ENCODE measurements at places on chromosomes 7 and 10.

DNA sequence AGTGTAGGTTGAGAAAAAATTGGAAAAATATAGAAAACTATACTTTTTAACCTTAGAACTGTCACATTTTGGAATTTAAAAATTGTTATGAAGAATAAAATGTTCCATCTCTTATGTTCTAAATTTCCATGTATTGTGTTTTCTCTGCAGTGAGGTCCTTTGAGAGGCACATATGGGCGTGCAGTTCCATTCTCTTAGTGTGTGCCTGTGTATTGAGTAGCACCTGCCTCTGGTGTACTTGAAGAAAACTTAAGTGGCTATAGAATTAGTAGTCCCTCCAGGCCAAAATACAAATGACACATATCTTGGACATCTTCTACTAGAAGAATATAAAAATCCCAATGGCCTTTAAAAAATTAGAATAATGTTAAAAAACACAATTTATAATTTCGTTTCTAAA is 149.2 kb downstream of the BICC1 start:
- no peak for DNase-seq

- no peak for DNase-seq
Measured at GRCh38 chr10:118835682-118836326, 81.0 kb upstream of the CACUL1 start.

- DNase-seq = no peak
Measured at GRCh38 chr10:106436123-106436715, 728.3 kb downstream of the SORCS1 start.

GRCh38 chr7:137664846-137665245 is 181.9 kb downstream of the DGKI start:
- no peak for DNase-seq

DNA sequence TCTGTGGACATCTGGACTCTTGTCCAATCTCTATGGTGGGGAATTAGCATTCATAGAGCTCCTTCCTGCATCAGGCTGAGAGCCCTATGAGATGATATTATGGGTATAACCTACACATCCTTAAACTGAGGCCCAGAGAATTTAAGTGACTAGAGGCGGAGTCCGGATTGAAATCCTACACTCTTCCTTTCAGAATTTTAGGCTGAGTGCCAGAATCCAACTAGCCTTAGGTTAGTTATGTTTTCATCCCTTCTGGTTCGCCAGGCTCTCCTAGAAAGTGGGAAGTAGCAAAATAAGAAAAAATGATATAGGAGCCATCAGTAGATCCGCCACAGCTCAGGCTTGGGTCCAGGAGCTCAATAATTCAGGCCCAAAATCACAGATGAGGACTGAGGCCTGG is 212.5 kb downstream of the GLI3 start:
- DNase-seq = no peak

GRCh38 chr10:68032113-68032512 is 43.0 kb downstream of the HERC4 start:
- DNase-seq = no peak

DNA sequence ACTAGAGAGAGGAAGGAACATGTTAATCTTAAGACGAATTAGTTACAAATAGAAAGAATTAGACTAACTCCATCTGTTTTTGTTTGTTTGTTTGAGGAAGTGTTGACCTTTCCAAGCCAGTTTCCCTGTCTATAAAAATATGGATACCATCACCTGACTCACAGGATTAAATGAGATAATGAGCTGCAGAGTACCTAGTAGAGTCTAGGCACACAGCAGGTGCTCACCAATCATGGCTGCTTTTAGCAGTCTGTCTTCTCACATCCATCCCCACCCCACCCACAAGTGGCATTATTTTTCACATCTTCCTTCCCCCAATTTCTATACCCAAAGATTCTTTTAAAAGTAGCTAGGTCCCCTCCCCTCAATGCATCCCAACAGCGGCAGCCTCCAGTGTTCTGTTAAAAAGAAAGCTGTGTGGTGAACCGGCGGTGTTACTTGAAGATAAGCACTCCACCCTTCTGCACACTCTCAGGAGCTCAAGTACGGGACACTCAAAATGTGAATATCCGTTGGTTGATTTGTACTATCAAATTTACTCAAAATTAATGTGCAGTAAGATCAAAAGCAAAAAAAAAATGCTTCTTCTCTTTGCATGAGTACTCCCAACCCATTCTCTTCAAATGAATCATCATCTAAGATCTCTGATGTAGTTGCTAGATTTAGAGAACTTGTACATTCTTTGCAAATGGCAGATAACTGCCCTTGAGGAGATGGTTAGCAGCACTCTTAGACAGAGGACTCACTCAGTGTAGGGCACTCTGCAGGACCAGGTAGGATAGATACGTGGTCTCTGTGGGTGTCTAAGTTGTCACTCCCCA is 145.4 kb upstream of the ASAH2 start:
- no peak for DNase-seq

- no peak for DNase-seq
Measured at GRCh38 chr7:54722026-54722425, 37.0 kb downstream of the SEC61G start.

- no peak for DNase-seq
Measured at GRCh38 chr7:7654964-7655715, 14.6 kb downstream of the UMAD1 start.

DNA sequence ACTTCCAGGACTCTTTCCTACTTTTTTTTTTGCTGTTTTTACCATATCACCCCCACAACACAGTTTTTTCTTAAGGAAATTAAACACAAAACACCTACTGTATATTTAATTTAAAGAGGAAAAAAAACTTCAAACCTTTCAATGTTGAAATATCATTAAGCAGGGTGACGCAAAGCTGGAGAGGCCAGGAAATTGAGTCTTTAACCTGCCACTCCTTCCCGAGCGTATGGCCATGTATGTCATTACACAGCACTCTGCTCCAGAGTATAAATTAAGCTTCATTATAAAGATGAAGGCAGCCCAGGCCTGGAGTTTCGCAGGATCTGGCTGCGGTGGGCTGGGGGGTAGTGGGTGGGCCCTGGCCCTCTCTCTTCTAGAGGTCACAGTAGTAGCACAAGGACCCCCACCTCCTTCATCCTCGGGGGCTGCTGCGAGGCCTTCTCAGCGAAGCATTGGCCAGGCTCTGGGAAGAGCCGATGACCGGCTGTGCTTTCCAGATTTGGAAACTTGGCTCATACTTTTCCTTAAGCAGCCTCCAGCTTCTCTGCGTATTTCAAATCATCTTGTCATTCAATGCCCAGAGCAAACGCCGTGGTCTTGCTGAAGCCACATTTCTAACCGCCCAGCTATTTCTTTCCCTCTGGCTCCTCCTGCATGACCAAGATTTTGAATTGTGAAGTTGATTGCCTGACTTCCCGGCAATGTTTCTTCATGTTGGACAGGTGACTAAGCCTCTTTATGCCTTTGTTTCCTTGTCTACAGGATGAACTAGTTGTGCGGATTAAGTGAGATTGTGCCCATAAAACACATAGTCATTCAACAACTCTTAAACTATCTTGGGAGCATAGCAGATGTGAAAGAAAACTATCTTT is 765.1 kb downstream of the SUGCT start:
- DNase-seq = no peak

GRCh38 chr7:103857435-103857834 is 132.0 kb downstream of the RELN start:
- no peak for DNase-seq

GRCh38 chr7:39510864-39511354 is 55.3 kb upstream of the YAE1 start:
- no peak for DNase-seq

DNA sequence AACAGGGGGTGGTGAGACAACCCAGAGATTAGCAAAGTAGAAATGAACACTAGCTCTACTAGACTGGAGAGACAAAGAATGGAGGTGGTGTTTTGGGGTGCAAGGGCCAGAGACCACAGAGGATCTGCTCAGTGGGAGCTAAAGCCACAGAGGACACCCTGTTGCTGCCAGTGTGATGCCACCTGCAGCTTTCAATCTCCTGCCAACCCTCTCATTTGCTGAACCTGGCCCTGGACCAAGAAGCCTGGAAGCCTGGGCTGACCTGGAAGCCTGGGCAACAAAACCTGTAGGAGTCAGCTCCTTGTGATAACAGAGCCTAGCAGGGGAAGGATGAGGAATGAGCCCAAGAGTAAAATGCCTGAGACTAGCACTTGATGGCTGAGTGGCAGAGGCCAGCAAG is 81.1 kb upstream of the ADO start:
- no peak for DNase-seq

DNA sequence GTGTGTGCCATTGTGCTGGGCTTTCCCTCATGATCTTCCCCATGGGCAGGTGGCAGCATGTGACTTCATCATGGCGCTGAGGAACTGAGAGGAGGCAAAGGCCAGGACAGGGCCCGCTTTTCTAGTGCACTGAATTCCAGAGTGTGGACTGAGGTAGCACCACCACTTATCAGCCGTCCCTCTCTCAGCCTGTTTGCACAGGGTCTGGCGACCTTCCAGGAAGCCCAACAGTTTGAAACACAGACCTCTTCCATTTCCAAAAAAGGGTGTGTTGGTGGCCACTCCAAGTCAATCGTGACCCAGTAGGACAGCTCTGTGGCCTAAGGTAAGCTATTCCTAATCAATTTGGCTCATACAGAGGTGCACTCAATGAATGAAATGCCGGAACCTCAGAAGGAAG is 4.4 kb downstream of the DNAJC30 start:
- DNase-seq = no peak

- no peak for DNase-seq
Measured at GRCh38 chr7:50774319-50774718, 8.4 kb downstream of the GRB10 start.

Data from CD4-positive, alpha-beta T cell treated with Interleukin-4 for 1 hour (primary cell).